ENCODE measurements at places on chromosomes 13 and 19.

GRCh38 chr19:21519488-21519887 is 14.1 kb downstream of the ZNF429 start:
- no peak for DNase-seq

GRCh38 chr13:48275507-48275906 is 28.0 kb upstream of the RB1 start:
- DNase-seq: no peak

- no peak for DNase-seq
Measured at GRCh38 chr19:33745297-33745696, 51.4 kb upstream of the KCTD15 start.

DNA sequence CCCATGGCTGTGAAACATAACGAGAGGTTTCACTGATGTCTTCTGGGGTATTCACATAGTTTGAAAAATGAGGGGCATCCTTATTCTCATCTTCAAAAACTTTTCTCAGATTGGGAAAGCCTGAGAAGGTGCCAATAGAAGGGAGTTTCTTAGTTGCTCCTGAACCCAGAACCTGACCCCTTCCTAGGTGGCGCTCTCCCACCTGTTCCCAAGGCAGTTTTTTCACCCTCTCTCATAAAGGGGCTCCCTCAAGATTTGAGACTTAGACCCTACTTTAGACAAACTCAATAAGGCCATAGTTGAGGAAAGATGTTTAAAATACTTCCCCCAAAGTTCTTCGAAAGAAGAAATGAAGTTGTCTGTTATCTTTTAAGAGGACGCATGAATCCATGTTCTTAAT is 142.2 kb downstream of the FGF9 start:
- no peak for DNase-seq

- DNase-seq: peak; percentile 41
Measured at GRCh38 chr19:38081547-38082255, 142.3 kb downstream of the DPF1 start.

GRCh38 chr19:4701557-4701956 is 22.1 kb downstream of the DPP9 start:
- DNase-seq: no peak

DNA sequence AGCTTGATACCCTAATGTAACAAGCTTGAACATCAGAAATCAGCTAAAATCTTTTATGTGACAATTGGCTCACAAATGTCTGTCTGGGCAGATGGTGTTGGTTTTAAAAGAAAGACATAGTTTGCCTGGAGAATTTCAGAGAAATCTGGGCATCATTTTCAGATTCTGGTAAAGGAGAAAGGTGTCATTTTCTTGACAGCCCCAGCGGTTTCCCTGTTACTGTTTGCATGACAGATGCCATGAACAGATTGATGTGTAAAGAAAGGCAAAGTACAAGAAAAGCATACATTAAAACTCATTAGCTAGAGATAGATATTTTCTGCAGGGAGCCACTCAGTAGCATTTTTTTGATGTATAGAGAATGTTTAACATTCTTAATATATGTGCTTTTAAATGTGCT is 987.9 kb downstream of the OLFM4 start:
- DNase-seq: no peak

- DNase-seq: no peak
Measured at GRCh38 chr19:46785054-46785979, 3.1 kb downstream of the SLC1A5 start.

GRCh38 chr13:27117952-27118351 is 53.7 kb downstream of the USP12 start:
- DNase-seq: no peak

- no peak for DNase-seq
Measured at GRCh38 chr13:106155411-106155810, 380.1 kb downstream of the EFNB2 start.

GRCh38 chr13:40313269-40314200 is 352.9 kb downstream of the FOXO1 start:
- no peak for DNase-seq

DNA sequence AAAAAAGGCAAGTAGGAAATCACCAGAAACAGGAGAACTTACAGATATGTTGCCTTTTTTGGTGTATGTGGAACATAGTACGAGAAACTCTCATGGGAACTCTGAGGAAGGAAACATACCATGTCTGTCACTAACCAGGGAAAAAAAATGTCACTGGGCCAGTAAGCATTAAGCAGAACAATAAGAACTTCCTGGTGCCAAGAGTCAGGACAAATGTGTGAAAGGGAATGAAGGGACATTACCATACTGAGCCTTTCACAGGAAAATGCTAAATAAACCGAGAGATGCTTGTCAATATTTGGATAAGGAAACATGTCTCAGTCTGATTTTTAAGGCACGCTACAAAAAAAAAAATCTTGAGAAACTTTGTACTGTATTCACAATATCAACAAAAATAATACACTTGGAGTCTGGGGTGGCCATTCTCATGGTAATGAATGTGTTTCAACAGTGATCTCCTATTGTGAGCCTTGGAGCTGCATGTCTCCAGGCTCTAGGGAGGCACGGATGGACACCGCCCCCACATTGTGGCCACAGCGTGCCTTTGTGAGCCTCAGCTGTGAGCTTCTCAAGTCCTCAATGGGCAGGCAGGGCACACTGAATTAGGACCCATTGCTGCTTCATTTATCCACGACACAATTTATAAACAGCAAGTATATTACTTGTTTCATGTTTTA is 113.0 kb upstream of the ARGLU1 start:
- DNase-seq: no peak

- no peak for DNase-seq
Measured at GRCh38 chr13:24221007-24221406, 60.5 kb downstream of the SPATA13 start.

- no peak for DNase-seq
Measured at GRCh38 chr13:75657111-75657510, 21.0 kb downstream of the LMO7 start.

GRCh38 chr19:33864311-33864850 is 67.7 kb downstream of the KCTD15 start:
- DNase-seq: peak; percentile 2

DNA sequence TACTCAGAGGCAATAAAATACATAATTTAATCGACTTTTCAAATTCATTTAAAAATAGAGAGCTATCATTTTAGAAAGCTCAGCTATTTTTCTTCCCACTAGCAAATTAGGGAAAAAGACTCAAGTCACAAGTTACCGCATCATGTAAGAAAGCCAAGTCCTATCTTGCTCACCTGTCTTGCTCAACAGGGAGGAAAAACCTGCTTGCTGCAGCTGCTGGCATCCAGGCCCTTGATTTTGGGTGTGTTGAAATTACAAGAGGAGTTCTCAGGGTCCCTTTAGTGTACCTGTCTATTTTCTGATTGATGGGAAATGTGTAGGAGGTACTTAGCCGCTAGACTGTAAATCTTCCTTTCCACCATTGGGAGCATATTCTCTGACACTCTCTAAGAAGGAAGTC is 22.2 kb downstream of the SLC10A2 start:
- DNase-seq: no peak

GRCh38 chr13:25980255-25980654 is 71.6 kb downstream of the SHISA2 start:
- no peak for DNase-seq

DNA sequence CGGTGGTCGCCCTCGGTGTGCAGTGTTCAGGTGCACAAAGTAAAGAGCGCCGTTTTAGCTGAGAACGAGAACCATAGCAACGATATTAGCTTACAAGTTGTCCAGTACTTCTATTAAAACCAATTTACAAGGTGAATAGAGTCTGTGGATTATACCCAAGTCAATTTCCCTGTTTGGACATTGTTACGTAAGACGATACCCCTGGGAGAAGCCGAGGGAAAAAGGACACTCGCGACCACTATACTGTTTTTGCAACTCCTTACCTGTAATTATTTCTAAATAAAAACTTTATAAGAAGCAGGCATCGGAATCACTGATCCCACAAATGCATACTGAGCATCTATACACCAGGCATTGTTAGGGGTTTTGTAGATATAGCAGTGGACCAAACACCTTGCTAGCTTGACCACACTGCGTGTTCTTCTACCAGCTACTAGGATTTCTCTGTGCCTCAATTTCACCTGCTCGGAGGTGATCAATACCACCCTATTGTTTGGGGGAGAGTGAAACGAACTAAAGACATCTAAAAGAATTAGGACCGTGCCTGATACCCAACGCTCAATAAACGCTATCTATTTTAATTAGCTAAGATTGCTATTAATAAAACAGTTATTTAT is 488 bp upstream of the EEF2 start:
- DNase-seq: no peak

- peak; percentile 86 for DNase-seq
Measured at GRCh38 chr19:1455336-1456120, 5.6 kb downstream of the APC2 start.

- no peak for DNase-seq
Measured at GRCh38 chr13:101408154-101408553, 8.2 kb downstream of the NALCN start.

DNA sequence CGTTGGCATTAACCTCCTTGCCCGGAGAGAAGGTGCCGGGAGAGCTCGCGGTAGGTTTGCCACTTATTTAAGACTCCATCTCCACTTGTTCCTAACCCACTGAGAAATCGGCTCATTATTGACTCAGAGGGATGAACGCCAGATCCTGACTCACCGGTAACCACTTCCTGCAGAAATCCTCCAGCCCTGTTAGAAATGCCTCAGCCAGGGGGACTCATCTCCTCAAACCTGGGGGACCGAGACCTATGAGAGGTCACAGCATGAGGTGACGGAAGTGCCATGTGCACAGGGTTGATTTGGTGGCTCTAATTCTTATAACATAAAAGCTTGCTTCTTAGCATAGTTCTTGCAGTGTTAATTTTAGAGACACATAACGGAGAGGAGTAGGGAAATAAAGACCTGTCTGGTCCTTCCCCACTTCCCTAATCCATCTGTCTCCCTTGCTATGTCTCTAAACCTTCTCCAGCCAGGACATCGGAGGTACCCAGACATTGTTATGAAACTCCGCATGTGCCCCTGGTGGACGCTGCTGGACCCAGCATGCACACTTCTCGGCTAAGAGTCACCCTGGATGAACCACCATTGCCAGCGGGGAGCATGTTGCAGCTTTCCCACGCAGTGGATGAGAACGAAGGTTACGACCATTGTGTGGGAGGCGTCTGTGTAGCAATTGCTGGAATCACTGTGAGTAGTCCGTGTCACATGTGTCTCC is 158.9 kb downstream of the EFNB2 start:
- DNase-seq: no peak

- DNase-seq: no peak
Measured at GRCh38 chr19:17352608-17353280, 15.4 kb downstream of the GTPBP3 start.

DNA sequence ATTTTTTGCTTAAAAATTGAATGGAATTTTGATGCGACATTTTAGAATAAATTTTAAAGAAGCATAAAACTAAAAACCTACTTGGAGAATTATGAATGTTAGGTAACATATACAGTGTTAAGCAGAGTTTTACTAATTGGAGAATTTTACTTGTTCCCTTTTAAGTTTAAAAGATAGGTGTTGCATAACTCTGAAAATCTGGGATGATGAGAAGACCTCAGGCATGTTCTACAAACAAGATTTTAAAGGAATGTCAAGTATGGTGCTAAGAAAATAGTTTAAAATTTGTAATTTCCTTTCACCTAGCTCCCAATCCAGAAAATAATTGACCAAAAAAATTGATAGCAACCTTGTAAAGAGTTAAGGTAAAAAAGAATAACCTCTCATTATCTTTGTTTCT is 135.8 kb downstream of the RFC3 start:
- no peak for DNase-seq

GRCh38 chr19:45716359-45717130 is 14.2 kb downstream of the FBXO46 start:
- no peak for DNase-seq

DNA sequence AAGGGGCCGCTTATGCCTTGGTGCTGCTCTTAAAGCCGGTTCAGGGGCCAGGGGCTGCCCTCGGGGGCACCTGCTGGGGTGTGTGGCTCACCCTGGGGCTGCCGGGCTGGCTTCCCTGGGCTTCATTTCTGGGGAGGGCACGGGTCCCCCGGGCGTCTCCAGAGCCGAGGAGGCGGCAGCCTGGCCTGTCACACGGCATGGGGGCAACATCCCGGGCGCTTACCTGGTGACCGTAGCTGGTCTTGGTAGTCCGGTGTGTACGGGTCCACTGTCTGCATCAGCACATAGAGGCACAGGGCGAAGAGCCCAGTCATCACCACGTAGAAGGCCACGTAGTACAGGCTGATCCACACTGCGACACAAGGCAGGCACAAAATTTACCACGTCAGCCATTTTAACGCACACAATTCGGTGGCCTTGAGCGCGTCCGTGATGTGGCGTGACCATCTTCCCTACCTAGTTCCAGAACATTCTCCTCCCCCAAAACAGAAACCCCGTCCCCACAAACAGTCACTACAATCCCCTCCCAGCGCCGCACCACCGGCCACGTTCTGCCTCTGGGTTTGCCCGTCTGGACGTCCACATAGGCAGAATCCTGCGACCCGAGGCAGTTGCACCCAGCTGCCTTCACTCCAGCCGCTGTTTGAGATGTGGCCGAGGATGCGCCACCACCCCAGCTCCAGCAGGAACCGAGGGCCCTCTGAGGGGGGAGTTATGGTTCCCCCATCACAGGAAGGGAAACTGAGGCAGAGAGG is 3.2 kb downstream of the ATP4B start:
- no peak for DNase-seq

DNA sequence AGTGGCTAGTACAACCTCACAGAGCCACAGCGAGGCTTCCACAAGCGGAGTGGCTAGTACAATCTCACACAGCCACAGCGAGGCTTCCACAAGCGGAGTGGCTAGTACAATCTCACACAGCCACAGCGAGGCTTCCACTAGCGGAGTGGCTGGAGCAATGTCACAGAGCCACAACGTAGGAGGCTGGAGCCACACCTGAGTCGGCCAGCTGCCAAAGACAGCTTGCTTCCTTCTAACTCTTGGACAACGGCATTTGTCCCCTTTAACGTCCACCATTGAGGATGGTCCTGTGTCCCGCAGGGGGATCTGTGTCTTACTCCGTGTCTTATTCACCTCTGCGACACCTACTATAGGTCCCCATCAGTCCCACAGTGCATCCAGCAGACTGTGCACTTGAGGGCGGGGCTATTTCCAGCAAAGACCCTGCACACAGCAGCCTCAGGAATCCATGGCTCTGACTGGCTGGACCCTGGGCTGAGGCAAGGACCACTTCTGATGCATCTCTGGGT is 3.7 kb downstream of the ZNF787 start:
- no peak for DNase-seq

- DNase-seq: no peak
Measured at GRCh38 chr13:43835701-43836100, 43.8 kb downstream of the CCDC122 start.

Data from GM20000 (cell line).